ENCODE measurements at places on chromosomes 3 and 15.

DNA sequence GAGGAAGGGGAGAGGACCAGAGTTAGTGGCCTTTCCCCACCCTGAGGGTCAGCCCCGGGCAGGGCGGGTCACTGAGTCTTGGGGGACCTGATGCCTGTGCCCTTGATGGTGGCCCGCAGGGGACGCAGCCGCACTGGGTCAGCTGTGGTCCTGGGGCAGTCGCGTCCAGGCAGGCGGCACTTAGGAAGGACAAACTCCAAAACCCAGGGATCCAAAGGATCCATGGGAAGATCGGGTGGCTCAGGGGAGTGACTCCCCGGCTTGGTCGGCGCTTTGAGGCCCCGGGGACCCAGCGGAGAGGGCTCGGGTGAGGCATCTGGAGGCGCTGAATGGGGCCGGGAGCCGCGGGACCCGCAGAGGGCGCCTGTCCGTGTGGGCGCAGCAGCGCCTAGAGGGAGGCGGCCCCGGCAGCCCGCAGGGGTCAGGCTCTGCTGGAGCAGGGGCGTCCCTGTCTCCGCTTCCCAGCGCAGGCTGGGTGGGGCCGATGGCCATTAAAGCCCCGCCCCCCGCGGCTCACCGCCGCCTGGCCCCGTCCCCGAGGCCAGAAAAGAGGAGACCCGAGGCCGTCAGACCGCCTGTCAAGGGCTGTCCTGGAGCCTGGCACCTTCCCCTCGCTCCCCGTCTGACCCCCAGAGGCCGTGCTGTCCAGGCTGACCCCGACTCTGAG is 17.5 kb downstream of the CIDEC start:
- DNase-seq, result no peak

- DNase-seq, result no peak
Observed at GRCh38 chr3:64578062-64578770, 109.6 kb downstream of the ADAMTS9 start.

DNA sequence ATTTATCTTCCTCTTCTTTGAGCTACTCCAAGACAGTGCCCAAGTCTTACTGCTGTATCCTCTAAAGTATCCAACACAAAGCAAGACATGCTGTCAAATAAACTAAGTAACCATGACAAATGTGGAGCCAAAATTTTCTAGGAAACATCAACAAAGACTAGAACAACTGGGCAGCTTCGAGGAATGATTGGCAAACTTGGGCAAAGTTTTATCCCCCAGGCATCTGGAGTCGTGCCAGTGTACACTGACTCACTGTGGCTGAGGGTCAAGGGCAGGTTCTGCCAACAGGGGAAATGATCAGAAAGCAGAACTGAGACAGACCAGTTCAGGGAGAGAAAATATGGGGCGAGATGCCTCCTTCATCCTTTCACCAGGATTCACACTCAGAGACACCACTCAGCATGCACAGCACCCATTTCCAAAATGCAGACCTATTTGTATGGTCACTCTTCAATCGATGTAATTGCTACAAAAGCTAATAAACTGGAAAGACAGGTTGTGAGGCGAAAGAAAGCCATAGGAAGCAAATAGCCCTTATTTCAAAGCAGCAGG is 65.8 kb downstream of the MB21D2 start:
- no peak for DNase-seq

DNA sequence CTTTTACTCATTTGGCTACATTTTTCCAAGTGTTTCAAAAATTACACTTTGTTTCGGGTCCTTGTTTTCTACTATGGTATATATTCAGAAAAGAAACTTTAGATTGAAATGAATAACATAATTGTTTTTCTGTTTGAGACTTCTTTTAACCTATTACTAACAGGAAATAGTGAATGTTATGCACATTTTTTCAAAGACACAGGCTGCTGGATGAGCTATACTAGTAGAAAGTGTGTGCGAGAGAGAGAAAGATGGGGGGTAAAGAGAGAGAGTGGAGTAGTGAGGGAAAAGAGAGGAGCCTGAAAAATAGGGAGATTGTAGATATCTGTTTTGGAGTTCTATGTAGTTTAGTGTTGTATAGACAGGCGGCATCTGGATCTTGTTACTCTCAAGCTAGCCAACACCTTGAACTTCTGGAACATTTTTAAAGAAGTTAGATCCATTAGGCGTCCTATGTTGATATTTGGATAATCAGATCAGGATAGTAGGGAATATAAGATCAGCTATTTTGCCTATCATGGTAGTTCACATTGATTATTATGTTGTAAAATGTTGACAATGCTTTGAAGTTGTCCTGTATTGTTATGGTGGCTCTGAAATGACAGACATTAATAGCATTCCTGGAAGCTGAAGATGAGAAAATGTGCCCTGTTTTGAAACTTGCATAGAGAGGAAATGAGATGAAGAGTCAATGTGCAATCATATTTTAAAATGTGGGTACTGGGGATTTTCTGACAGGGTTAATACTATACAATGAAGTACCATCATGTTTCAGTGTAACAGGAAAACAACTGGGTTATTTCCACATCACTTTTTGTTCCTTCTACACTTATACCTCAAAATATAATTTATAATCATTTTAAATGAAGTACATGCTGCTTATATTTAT is 2.6 kb downstream of the RBMS3 start:
- DNase-seq, result no peak

DNA sequence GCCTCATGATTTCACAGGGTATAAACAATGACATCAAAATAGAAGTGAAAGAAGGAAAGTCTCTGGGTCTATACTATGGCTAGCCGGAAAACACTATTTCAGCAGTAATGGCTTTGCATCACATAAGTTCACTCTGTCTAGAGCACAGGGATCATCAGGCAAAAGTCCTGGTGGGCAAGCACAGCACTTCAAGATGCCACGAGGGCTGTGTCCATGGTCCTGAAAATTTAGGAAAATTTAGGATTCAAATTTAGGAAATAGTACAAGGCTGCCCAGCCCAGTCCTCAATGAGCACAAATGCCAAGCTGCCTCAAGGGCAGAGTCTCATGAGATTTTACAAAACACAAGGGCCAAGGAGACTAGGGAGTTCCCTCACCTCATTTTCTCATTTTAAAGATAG is 54.1 kb downstream of the RORA start:
- DNase-seq, result no peak

DNA sequence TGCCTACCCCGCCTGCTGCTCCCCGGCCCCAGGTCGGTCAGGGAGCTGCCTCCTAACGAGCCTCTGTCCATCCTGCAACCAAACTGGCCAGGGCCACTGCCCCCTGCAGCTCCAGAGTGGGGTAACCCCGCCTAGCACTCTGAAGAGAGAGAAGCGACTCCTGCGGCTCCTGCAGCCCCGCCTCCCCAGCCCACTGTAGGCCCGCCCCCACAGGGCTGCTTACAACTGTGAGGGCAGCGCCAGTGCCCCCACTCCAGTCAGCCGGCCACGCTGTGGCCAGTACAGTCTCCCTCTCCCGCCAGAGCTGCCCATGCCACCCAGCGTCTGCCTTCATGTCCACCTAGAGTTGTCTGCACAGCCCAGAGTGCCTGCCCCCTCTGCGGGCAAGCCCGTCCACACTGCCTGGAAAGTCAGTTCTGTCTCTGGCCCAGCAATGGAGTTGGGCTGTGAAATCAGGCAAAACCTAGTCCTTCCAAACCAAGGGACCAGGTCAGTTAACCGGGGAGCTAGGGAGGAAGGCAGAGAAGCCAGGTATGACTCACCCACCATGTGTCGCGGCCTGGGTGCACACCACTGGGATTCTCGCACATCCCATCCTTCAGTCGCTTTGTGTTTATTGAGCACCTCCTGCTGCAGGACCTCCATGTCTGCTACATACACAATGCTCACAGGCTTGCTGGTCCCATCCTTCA is 2.4 kb downstream of the UCN2 start:
- DNase-seq, result no peak

GRCh38 chr3:171193693-171194092 is 167.2 kb upstream of the SLC2A2 start:
- no peak for DNase-seq
